Stimulated activated CD4-positive, alpha-beta T cell treated with anti-CD3 and anti-CD28 coated beads, Interleukin-2, amount 100 ng/mL, for 24 hours (primary cell): ENCODE measurements at places on chromosomes 11 and 22.

- no peak for DNase-seq
Measured at GRCh38 chr22:25007444-25008106, 55.1 kb downstream of the KIAA1671 start.

DNA sequence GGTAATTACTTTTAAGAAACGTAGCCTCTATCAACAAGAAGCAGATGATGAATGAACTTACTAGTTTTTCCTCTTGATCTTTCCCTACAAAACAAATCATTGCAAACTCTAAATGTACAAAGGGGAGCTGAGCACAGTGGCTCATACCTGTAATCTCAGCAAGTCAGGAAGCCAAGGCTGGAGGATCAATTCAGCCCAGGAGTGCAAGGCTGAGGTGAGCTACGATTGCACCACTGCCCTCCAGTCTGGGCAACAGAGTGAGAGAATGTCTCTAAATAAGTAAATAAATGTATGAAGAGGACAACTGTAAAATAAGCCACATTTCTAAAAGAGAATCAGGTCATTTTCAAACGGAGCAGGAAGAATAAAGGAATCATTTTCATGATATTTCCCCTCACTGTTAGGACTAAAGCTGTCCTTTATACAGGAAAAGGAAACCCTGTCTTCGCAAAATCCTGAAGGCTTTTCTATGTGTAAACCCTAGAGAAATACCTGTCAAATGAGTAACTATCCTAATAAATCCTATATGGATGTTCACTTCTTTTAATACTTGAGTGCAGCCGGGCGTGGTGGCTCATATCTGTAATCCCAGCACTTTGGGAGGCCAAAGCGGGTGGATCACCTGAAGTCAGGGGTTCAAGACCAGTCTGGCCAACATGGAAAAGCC is 41.2 kb downstream of the RRAS2 start:
- DNase-seq: no peak

DNA sequence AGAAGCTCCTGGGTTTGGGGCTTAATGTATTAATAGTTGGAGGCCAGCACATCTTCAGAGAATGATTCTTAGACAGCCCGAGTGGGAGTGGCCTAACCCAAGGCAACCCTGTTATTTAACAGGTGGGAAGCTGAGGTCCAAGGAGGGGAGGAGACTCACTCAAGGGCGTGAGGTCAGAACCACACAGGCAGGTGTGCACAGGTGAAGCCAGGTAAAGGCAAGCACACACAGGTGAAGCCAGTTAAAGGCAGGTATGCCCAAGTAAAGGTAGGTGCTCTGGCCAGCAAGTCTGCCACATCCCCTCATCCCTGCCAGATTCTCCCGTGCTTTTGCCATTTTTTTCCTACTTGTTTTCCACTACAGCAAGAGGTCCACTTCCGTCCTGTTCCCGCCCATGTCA is 2.9 kb upstream of the SHANK2 start:
- DNase-seq: no peak

DNA sequence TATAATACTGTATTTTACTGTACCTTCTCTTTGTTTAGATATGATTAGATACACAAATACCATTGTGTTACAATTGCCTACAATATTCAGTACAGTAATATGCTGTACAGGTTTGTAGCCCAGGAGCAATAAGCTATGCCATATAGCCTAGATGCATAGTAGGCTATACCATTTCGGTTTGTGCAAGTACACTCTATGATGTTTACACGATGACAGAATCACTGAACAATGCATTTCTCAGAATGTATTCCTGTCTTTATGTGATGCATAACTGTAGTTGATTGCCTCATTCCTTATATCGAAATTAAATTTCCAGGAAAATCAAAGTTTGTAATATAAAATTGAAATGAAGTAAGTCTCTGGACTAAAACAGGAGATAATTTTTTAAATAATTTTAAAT is 49.3 kb upstream of the OR5P2 start:
- DNase-seq: no peak

- no peak for DNase-seq
Measured at GRCh38 chr11:2704896-2705606, 5.3 kb upstream of the KCNQ1OT1 start.

GRCh38 chr22:26068571-26068970 is 100.7 kb upstream of the SEZ6L start:
- DNase-seq: no peak
